Activated CD8-positive, alpha-beta T cell treated with anti-CD3 and anti-CD28 coated beads for 36 hours (primary cell): ENCODE measurements at places on chromosomes 5 and 9.
A peak's percentile ranks its signal among the peaks of the same experiment; 100 is the strongest.

GRCh38 chr9:136681029-136681428, 6.2 kb downstream of the AGPAT2 start:
- DNase-seq: no peak

DNA sequence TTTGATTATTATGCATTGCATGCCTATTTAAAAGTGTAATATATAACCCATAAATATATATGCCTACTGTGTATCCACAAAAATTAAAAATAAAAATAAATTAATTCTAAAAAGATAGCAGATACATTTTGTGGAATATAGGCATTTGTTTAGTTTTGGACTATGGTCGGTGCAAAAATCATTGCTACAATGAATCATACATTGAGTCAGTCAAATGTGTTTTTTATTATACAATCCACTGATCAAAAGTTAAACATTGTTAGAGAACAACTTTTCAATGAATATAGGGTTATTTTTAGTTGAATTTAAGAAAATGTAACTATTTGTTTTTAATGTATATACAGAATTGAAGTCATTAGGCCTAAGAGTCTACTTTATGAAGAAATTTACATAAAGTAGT, 885.9 kb downstream of the EFNA5 start:
- no peak for DNase-seq

GRCh38 chr5:100676817-100677631, 141.8 kb downstream of the FAM174A start:
- DNase-seq: no peak

DNA sequence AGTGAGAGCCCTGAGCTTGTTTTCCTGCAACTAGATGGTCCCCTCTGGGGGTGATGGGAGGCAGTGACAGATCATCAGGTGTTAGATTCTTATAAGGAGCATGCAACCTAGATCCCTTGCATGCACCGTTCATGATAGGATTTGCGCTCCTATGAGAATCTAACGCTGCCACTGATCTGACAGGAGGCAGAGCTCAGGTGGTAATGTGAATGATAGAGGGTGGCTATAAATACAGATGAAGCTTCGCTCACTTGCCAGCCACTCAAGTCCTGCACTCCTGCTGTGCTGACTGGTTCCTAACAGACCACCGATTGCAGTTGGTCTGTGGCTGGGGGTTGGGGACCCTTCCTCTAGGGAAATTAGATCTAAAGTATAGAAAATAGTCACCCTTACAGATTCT, 290.6 kb upstream of the ADCY2 start:
- no peak for DNase-seq

DNA sequence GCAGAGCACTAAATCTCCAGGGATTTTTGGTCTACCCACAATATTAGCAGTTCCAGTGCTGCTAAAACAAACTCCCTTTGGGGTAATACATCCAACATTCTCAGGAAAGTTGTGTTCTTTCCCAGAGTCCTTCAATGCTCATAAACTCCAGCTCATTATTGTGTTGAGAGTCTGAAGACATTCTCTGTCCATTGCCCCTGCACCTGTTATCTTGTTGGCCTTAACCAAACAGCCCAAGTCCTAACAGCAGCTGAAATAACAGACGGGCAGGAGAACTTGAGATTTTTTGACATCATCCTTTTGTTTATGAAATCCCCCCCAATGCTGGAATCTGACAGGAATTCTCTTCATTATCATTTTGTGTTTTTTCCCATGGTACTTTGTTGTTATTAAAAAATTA, 110.8 kb downstream of the PAPPA start:
- no peak for DNase-seq

GRCh38 chr5:141051521-141051866, 320 bp downstream of the PCDHB1 start:
- DNase-seq: no peak

DNA sequence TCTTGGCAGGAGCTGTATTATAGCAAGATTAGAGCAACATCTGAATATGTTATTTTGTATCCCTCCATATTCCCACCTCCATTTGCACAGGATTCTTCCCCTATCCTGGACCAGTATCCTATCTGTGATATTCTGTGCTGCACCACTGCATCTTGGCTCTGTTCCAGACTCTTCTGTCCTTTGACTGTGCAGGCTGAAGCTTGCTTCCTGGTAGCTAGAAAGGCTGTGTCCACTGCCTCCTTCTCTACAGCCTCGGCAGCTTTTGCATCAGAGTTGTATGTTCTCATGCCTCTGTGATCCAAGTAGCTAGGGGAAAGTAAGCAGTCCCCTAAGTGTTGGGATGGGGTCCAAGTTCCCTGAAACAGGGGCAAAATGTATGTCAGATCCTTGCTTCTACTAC, 104.1 kb downstream of the GAS1 start:
- no peak for DNase-seq

- no peak for DNase-seq
These were observed 149.2 kb upstream of the CDKN2B start for GRCh38 chr9:22158271-22158670.

DNA sequence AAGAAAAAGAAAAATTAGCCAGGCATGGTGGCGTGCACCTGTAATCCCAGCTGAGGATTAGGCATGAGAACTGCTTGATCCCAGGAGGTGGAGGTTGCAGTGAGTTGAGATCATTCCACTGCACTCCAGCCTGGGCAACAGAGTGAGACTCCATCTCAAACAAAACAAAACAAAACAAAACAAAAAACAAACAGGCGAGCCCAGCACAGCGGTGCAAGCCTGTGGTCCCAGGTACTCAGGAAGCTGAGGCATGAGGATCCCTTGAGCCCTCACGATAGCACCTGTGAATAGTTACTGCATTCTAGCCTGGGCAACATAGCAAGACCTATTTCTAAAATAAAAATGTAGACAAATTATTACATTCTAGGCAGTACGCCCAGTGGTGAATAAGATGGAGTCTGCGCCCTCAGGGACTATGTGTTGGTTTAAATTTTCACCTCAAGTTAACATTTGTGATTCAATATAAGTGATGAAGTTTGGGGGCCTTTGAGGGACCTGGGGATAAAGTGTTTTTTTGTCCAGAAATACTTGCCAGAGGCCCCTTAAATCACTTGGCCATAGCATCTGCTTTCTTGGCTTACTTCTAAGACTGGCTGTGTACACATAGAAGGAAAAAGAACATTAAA, 3.4 kb upstream of the GAPVD1 start:
- no peak for DNase-seq

DNA sequence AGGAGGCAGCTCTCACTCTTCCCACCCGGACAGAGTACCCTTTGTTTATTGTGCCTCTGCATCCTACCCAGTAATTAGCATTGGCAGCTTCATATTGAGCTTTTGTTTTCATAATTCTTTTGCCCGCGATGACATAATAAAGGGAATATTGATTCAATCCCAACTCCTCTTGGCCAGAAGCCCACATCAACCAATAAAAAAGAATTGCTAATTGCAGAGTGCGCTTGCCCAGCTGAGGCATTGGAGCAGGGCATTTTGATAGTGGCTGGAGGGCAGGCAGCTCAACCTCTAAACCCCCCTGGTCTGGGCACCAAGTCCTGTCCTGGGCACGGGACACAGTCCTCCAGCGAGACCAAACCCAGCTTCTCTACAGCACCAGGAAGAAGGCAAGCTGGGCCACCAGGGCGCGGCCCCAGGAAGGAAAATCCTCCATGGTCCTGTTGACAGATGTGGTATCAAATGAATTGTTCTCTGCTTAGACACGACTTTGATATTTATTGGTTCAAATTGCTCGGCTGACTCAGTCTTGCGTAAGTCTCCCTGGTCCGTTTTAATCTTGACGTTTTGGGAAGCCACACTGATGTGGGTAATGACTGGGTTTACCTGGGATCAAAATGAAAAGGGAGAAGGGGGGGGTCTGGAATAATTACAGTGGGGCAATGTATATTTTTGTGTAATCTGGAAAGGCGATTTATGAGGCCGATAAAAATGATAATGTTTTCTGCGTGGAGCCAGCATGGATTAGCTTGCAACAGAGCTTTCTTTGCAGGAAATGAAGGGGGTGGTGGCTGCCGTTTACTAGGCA, 220.7 kb upstream of the MSX2 start:
- DNase-seq: no peak

- DNase-seq: peak; percentile 20
These were observed 3.9 kb downstream of the MEGF9 start for GRCh38 chr9:120710110-120710981.

DNA sequence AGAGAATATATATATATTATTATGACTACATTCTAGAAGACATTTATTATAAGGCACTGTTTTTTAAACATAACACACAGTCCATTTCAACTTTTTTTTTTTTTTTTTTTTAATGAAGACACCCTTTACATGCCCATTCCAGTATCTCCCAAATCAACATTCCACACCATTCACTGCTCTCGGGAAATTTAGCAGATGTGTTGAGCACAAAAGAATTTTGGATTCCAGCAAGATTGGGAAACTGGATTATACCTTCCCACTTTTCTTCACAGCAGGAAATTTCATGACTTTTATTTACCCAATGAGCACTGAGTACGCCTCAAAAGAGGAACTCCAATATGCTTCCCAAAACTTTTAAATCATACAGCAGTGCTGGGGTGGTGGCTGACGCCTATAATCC, 333.6 kb upstream of the DAB2 start:
- DNase-seq: no peak

GRCh38 chr9:76502746-76503145, 43.8 kb downstream of the GCNT1 start:
- DNase-seq: no peak

- DNase-seq: no peak
These were observed 145.7 kb downstream of the CFAP90 start for GRCh38 chr5:7705261-7705660.

GRCh38 chr9:106761493-106761892, 101.5 kb upstream of the ZNF462 start:
- DNase-seq: no peak

- DNase-seq: no peak
These were observed 235.5 kb downstream of the TMEM161B start for GRCh38 chr5:88033191-88033590.

DNA sequence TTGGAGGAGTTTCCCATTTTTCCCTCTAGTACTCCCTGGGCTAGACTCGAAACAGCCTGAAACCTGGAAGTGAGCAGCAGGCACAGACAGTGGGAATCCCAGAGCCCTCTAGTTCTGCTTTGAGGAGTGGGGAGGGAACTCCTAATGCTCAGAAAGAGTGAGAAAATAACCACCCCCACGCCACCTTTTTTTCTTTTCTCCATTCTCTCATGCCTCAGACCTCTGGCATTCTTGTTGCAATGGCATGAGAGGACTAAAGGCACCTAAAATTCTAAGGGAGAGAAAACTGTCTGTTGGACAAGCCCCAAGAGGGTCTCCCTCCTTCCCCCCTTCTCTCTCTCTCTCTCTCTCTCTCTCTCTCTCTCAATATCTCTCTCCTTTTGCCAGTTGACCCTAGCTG, 15.1 kb upstream of the IRF1 start:
- no peak for DNase-seq

DNA sequence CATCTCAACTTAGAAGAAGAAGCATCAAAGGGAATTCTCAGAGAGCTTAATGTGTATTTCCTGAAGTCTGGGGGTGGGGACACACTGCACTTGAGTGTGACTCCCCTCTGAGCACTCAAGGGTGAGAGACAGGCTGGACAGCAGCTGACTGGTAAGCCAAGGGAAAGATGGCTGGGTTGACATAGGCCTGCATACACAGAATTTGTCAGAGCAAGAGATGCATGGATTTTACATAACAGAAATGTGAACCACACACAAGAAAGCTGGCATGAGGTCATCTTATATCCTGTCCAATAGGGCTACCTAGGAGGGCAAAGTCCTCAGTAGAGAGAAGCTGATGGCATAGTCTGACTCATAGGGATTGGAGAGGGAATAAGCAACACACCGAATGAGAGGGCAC, 114.3 kb upstream of the EPB41L4A start:
- DNase-seq: no peak

DNA sequence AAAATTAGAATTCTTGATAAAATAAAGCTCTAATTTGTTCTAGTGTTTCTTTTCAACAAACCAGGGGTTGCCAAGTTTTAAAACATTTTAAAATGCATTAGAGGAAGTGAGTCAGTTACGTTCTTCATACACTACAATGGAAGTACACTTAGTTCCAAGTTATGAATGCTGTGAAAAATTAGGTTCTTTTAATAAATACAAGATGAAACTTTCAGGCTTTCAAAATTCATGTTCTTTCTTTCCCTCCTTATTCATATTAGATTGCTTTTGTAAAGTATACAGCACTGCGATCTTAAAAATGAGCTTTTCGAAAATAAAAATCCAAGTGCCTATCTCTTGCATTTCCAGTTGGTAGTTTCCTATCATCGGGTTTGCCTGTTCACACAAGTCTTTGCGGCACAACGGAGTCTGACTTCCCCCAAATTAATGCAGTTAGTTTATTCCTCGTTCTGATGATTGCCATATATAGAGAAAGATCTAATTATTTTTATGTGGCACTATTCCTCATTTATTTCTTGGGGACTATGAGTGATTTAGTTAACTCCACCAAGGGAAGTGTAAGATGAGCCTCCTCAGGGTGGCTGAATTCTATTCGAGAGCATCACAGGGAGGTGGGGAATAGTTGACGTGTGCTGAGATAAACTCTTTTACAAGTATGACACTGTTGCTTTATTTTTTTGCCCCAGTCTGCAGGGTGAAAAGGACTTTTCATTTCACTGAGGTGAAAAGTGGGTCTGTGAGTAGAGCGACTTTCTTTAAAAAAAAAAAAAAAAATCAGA, 238.2 kb downstream of the CD180 start:
- no peak for DNase-seq

- no peak for DNase-seq
These were observed 43.8 kb upstream of the RASEF start for GRCh38 chr9:83106772-83107171.

DNA sequence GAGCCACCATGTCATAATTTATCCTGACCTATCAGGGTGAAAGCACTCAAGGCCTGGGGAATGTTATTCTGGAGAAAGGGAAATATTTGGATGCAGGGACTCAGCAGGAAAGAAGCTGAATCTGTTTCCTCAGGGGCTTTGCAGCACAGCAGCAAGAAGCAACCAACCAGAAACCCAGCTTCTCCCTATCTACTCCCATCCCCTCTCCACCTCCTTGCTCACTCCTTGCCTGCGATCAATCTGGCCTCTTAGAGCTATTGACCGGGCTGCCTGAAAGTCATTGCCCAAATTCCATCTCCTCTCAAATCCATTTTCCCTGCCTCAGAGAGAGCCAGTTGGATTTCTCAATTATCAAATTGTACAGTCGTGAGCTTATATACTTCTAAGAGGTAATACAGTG, 542.0 kb upstream of the TRPC7 start:
- DNase-seq: no peak

DNA sequence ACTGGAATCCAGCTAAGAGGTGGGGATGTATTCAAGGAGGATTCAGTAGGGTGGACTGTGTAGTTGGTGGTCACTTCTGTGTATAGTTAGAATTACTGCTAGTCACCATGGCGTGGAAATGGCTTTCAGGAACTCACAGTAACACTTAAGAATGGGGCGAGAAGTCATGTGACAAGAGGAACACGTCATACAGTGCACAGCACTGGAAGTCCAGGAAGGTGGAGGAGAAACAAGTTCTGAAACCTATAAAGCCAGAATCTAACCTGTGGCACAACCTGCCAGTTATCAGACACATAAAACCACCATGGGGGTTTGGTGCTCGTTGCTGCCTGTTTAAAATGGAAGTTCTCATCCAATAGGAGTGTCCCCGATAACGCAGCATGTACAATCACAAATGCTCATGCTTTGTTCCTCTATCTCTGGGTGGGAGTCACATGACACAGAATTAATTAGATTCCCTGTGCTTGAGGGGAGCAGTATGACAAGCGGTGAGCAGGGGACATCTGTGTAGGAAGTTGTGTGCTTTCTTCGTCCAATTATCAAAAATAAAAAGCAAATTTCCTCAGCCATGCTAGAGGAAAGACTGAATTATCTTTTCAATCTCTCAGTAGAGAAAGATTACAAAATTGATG, 193.0 kb downstream of the SPOCK1 start:
- DNase-seq: no peak

GRCh38 chr9:70701163-70701562, 286.7 kb upstream of the KLF9 start:
- no peak for DNase-seq
